ENCODE measurements at places on chromosomes 1 and 21.

DNA sequence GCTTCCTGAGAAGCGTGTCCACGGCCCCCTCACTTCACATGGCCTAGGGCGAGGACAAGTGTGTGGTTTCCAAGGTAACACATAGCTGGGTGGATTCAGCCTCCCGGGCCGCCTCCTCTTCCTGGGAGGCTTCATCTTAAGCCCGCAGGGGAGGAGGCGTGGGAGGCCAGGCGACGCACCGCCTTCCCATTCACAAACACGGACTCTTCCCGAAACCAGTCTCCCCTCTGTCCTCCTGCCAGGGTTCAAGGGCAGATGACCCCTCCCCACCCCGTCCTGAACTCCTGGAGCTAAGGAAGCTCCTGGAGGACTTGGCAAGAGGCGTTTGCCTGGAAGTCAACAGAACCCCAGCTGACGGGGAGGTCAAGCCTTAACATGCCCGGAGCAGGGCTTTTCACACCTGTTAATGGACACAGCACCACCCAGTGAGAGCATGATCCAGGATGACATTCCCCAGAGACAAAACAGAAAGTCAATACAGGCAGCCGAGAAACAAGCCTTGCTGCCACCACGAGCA, 56.7 kb downstream of the KCNN3 start:
- DNase-seq, result no peak

DNA sequence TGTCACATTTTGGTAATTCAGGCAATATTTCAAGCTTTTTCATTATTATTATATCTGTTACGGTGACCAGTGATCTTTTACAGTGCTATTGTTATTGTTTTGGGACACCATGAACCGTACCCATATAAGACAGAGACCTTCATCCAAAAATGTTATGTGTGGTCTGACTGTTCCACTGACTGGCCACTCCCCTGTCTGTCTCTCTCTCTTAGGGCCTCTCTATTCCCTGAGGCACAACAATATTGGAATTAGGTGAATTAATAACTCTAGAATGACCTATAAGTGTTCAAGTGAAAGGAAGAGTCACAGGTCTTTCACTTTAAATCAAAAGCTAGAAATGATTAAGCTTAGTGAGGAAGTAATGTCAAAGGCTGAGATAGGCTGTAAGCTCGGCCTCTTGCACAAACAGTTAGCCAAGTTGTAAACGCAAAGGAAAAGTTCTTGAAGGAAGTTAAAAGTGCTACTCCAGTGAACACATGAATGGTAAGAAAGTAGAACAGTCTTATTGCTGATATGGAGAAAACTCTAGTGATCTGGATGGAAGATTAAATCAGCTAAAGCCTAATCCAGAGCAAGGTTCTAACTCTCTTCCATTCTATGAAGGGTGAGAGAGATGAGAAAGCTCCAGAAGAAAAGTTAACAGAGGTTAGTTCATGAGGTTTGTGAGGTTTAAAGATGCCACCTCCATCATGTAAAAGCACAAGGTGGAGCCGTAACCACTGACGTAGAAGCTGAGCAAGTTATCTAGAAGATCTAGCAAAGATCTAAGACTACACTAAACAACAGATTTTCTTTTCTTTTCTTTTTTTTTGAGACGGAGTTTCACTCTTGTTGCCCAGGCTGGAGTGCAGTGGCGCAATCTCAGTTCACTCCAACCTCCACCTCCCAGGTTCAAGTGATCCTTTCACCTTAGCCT, 19.7 kb upstream of the DIPK1A start:
- no peak for DNase-seq

DNA sequence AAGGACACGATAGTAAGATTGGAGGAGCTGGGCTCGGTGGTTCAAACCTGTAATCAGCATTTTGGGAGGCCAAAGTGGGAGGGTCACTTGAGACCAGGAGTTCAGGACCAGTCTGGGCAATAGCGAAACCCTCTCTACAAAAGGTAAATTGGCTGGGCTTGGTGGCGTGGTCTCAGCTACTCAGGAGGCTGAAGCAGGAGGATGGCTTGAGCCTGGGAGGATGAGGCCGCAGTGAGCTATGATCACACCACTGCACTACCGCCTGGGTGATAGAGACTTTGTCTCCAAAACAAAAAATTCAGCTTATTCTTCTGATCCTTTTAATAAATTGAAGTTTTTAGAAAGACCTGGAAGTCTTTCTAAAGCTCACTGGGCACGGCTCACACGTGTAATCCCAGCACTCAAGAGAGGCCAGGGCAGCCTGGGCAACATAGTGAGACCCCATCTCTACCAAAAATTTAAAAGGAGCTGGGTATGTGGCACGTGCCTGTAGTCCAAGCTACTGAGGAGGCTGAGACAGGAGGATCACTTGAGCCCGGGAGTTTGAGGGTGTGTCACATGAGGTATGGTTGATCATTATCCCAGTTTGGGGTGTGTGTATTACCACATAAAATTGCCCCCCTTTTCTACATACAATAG, 15.3 kb downstream of the MASP2 start:
- no peak for DNase-seq

DNA sequence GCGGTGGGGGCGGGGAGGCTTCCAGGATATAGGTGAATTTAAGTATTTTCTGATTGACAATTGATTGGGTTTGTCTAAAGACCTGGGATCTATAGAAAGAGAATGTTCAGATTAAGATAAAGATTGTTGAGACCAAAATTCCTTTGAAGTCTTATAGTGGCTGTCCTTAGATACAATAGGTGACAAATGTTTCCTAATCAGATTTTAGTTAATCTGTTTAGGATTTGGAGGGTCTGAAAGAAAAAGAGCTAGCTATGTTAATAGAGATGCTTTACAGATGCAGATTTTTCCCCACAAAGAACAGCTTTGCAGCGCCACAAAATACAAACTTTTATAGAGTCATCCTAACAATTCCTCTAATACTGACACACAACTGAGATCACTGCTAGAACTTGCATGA, 14.6 kb upstream of the EPRS1 start:
- no peak for DNase-seq

DNA sequence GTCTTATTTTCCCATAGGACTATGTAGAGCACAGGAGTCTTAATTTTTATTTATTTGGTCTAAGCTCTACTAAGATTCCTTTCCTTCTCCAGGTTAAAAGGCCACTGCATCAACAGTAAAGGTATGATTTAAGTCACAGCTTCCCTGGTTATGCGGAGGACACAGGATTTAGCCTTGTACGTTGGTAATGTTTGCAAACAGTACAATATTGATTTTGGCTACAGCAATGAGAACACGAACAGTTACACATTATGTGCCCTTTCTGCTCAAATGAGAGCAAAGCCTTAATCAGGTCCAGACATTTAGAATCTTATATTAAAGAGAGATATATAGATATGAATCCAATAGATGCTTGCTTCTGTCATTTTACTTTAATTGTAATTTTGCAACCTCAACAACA, 264.0 kb downstream of the NUF2 start:
- no peak for DNase-seq

- DNase-seq, result no peak
Observed at GRCh38 chr1:147245586-147246021, 3.1 kb downstream of the CHD1L start.

DNA sequence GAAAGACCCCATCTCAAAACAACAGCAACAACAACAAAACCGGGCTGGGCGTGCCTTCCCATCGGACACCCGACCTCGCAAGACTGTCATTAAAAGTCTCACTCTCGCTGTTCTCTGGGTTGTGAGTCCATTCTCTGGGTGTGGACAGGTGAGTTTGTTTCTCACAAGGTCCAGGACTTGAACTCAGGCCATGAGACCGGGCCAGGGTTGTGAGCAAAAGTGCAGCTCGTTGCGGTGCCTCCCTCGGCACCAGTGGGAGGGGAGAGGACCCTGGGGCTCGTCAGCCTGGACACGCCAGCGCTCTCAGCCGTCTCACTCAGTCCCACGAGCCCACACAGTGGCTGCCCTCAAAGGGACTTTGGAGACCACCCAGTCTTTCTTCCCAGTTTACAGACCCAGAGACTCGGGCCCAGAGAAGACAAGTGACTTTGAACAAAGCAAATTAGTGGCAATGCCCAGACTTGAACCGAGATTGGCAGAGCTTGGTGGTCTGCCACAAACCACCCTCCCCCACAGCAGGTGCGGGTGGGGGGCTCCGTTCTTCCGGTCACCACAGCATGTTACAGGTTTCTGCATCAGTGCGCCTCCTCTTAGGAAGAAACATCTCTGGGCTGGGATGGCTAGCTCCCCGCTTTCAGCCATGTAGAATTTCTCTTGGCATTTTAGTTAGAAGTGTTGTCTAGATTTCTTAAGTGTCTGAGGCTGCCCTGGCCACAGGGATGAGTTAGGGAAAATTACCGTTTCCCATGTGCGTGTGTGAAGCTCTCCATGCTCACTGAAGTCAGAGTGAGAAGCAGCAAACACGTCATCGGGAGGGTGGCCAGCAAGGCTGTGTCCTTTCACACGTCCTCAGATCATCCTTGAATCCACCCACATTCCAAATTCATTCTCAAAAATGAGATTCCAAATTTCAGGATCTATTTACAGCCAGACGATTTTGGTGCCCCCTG, 28.3 kb downstream of the LRRC3 start:
- DNase-seq, result no peak

- DNase-seq, result no peak
Observed at GRCh38 chr21:45465611-45466329, 60.8 kb downstream of the COL18A1 start.

- no peak for DNase-seq
Observed at GRCh38 chr1:4689271-4689935, 35.0 kb downstream of the AJAP1 start.

DNA sequence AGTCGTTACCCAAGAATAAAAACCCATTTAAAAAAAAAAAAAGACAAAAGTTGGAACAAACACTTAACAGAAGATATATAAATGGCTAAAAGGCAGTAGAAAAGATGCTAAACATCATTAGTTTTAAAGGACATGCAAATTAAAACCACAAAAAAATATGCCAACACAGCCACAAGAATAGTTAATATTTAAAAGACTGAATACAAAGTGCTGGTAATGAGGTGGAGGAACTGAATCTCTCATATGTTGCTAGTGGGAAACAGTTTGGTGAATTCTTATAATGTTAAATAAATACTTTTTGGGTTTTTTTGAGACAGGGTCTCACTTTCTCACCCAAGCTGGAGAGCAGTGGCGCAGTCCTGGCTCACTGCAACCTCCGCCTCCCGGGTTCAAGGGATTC, 10.0 kb downstream of the LRRC40 start:
- no peak for DNase-seq

- DNase-seq, result no peak
Observed at GRCh38 chr21:14602382-14602958, 56.4 kb upstream of the SAMSN1 start.

GRCh38 chr1:75727571-75727970, 3.1 kb downstream of the ACADM start:
- DNase-seq, result no peak

GRCh38 chr1:176032040-176032645, 174.9 kb downstream of the COP1 start:
- DNase-seq, result no peak

GRCh38 chr1:12620488-12620865, 2.5 kb upstream of the DHRS3 start:
- DNase-seq, result peak; percentile 55

GRCh38 chr1:53362270-53362669, 34.4 kb upstream of the LRP8 start:
- DNase-seq, result no peak

DNA sequence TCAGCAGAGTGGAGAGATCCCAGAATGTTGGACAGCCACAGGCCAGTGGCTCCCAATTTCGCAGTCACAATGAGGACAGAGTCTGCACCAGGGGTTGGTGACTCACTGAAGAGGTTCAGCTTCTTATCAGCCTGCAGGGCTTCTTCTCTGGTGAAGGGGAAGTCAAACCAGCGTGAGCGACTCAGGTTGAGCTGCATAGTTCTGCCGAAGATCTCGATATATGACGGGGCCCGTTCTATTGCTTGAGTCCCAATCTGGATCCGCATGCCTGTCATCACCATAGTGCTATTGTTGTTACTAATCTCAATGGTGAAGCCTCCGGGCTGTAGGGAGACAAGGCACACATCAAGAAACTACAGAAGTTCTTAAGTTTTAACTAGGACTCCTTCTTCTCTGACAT, 58.5 kb downstream of the UBR4 start:
- no peak for DNase-seq

DNA sequence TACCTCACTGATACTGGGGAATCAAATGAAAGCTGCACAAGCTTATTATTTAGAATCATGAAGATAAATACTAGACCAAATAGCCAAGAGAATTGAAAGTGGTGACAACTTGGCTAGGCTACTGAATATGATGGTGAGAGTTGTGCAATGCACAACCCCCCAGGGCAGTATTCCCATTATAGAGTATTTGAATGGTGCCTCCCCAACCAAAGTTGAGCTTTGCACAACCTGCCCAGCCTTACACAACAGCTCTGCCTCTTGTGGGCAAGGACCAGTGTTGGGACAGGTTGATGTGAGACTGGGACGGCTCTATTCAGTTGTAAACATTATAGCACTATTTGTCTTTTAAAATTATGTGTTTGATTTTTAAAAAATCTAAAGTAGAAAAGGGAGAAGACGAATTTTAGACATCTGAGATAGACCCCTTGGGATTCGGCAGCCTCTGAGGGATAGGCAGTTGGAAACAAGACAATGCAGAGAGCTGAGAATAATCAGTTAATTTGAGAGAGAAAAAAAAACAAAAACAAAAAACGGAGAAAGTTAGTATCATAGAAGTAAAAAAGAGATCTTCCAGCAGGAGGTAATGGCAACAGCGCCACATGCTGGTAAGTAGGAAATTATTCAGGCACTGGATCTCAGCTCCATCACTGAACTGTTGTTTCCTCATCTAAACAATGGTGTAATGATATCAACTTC, 91.0 kb upstream of the KCNA3 start:
- DNase-seq, result no peak

GRCh38 chr1:235545292-235545930, 41.2 kb upstream of the B3GALNT2 start:
- DNase-seq, result no peak

DNA sequence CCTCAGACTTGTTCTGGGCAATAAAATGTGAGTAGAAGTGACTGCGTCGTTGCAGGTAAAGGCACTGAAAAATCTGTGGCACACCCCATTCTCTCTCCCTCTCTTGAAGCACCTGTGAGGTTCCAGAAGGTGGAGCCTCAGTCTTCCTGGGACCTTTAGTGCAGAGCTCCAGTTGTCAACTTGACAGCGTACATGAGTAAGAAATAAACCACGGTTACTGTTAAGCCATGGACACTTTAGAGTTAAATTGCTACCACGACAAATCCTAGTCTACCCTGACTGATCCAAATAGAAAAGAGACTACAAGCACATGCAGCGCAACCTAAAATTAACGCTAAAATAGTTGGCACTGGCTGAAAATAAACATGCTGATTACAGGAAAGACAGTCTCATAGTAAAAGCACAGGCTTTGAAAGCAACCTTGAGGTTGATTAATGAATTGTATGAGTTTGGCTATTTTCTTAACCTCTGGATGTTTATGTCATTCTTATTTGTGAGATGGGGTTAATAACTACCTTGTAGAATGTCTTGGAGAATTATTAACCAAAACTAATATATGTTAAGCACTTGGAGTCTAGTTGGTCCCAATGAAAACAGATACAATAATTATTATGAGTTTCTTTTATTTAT, 93.0 kb upstream of the PLPPR4 start:
- DNase-seq, result no peak

DNA sequence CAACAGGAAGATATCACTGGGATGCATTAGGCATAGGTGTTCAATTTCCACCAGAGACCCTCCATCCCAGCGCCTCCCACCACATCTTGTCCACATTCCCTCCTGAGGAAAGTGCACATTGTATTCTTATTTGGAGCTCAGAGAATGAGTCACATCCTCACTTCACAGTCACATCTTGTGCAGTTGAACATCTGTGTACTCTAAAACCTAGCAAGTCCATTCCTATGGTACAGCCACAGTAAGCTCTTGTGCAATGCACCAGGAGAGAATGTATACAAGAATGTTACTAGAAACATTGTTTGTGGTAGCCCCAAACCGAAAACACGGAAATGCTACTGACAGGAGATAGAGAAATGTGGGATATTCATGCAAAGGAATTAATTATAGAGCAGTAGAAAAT, 1.6 kb upstream of the KDF1 start:
- DNase-seq, result no peak

All from activated T-cell treated with anti-CD3 and anti-CD28 coated beads, Interleukin-2, amount 50 U/mL, for 24 hours (primary cell).